Activated T-helper 2 cell treated with anti-CD3 and anti-CD28 coated beads, Interferon-gamma antibody, Interleukin-2, Interleukin-4, amounts not matched to agents 10 μg/mL and 5 μg/mL and 100 μg/mL, durations not matched to agents 14 hours and 24 hours and 36 hours (primary cell): ENCODE measurements at places on chromosomes 16 and 17. TPM values are rescaled to one million over a fixed set of nuclear protein-coding genes. Genes with fewer than 3 reads are reported as not detected.

Gene FADS6
- total RNA-seq, result not detected in 2 replicates

Gene MBTPS1
- 54.5 and 58.1 TPM in 2 replicates for total RNA-seq

Gene ADAMTS18
- total RNA-seq, result not detected in 2 replicates

Gene PARD6A
- total RNA-seq, result 10.7 and 11.5 TPM in 2 replicates

Gene CLEC3A
- total RNA-seq, result not detected in 2 replicates

Gene PLXDC1
- 0.46 and 1.0 TPM in 2 replicates for total RNA-seq

Gene GPR139
- total RNA-seq, result not detected in 2 replicates

Gene CCL11
- total RNA-seq, result not detected in 2 replicates

Gene LYRM9
- 3.0 and 3.1 TPM in 2 replicates for total RNA-seq

Gene KRTAP3-1
- not detected in 2 replicates for total RNA-seq

Gene SGCA
- total RNA-seq, result 0.41 and 0.48 TPM in 2 replicates

Gene GUCY2D
- total RNA-seq, result not detected in 2 replicates

Gene CENPN
- total RNA-seq, result 57.4 and 57.9 TPM in 2 replicates

Gene KRT33A
- total RNA-seq, result not detected in 2 replicates
